ENCODE measurements at places on chromosomes 16 and 17.

DNA sequence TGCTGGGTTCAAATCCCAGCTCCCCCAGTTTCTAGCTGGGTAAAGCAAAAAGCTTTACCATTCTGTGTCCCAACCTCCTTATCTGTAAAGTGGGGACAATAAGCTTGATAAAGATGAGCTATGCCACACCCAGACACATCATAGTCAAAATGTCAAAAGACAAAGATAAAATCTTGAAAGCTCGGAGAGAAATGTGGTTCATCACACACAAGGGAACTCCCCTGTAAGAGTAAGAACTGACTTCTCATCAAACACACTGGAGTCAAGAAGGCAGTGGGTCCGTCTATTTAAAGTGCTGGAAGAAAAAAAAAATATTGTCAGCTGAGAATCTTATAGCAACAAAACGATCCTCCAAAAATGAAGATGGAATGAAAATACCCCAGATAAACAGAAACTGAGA, 25.3 kb downstream of the CACNG5 start:
- DNase-seq: no peak

- DNase-seq: no peak
Measured at GRCh38 chr17:79699386-79700036, 31.2 kb upstream of the ENPP7 start.

DNA sequence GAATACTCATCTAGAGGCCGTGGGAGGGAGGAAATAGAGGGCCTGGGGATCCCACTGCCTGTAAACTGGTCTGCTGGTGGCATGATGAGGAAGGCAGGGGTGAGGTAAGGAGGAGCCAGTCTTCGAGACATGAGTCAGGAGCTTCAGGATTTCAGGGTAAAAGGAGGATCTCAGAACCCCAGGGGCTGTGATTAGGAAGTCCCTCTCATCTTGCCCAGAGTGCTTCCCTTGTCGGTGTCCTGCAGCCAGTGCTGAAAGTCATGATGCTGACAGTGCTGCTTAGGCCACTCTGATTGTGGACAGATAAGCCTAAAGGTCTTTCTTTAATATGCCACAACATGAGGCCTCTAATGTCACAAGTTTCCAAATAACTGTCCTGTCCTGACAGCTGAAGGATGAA, 29.6 kb downstream of the COG4 start:
- no peak for DNase-seq

- no peak for DNase-seq
Measured at GRCh38 chr16:30895627-30896260, 670 bp upstream of the CTF1 start.

GRCh38 chr16:79130616-79131015, 469.9 kb downstream of the MAF start:
- no peak for DNase-seq

DNA sequence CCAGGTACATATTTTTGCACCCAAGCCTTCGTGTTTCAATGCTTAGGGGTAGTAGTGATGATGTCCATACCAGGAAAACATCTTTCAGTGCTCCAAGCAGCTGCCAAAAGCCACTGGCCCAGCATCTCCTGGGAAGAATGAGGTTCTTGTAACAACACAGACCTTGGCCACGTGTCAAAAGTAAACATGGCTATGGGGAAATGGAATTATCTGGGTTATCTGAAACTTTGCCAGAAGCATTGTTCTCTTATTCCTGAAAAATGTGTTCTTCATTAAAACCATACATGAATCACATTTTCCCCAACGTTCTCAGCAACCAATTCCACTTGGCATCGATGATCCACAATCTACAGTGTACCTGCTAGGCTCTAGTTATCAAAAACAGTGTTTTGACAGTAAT, 524.2 kb upstream of the EEF2KMT start:
- no peak for DNase-seq

DNA sequence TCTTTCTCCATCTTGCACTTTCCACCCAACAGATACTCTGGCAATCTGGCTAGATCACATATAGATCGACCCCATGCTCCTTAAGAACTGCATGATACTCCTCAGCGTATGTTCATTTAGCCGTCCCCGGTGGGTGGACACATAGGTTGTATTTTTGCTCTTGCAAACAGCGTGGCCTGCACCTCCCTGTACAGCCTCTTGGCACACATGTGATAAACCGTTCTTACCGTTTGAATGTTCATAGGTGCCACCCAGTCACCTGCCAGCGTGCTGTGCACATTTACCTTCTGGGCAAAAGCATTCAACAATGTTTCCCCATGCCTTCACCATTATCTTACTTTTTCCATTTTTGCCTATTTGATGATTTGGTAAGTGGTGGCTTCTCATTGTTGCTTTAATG, 6.2 kb downstream of the TNP2 start:
- no peak for DNase-seq

DNA sequence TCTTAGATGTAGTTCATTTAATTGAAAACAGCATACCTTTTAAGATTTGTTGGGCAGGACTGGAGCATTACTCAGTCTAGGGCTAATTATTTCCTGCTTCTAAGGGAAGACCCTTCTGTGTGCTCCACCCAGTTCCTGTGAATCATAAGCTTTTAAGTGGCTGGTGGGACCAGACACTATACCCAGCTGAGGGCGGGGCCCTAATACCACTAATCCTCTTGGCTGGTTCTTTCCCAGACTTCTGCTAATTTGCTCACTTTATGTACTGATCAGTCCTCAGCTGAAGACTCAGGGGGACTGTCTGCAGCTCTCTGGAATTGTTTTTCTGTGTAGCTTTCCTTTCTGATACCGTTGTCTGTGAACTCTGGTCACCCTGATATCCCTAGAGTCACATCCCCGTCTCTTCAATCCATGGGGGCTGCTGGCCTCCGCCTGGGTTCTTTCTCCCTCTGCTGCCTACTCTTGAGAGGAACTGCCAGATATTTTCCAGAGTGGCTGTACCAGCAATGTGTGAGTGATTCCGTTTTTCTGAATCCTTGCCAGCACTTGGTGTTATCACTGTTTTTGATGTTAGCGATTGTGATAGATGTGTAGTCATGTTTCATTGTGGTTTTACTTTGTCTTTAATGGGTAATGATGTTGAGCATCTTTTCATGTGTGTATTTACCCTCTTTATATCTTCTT, 35.1 kb downstream of the MFSD11 start:
- DNase-seq: peak; percentile 41

DNA sequence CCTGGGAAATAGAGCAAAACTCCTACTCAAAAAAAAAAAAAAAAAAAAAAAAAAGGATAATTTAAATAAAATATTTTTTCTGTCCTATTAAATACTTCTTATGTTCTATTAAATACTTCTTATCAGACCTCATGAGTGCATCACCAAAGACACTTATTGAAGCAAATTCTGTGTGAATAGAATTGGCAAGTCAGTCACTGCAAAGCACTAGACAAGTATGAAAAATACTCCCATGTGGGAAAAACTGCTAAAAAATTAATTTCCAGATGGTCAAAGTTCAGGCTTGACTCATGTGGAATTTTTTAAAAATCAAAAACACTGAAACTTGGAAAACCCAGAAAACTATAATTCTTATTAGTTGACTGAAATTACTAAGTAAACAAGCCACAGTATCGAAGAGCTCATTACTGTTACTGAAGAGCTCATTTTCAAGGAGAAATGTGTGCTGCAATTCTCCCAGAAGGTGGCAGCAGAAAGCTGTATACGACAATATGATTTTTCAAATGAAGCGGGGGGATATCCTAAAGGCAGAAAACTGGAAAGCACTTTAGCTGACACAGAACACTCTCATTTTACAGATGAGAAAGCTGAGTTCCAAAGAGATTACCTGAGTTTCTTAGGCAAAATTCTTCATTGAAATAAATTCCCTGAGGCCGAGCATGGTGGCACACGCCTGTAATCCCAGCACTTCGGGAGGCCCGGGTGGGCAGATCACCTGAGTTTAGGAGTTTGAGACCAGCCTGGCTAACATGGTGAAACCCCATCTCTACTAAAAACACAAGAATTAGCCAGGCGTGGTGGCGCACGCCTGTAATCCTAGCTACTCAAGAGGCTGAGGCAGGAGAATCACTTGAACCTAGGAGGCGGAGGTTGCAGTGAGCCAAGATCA, 15.9 kb upstream of the FBXO47 start:
- DNase-seq: peak; percentile 56

DNA sequence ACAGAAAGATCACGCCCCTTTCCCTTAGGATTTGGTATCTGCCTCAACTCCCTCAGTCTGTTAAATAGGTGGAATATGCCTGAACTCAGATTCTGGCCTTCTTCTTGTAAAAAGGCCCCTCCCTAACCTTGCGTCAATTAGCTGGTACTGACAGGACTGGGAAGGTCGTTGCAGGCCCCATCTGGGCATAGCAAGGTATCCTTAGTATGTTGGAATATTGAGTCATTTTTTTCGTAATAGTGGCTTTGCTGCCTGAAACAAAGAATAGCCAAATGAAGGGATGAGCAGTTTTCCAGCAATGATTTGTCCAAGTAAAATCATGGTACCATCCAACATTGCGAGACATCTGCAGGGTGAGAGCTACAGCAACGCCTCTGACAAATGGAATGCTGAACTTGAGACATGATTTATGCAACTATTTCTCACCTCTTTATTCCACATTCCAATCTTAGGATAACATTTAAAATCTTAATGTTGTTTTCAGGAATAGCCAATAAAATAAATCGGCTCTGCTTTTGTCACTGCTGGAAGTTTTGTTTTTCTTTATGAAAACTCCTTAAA, 39.3 kb upstream of the BRD7 start:
- DNase-seq: no peak

DNA sequence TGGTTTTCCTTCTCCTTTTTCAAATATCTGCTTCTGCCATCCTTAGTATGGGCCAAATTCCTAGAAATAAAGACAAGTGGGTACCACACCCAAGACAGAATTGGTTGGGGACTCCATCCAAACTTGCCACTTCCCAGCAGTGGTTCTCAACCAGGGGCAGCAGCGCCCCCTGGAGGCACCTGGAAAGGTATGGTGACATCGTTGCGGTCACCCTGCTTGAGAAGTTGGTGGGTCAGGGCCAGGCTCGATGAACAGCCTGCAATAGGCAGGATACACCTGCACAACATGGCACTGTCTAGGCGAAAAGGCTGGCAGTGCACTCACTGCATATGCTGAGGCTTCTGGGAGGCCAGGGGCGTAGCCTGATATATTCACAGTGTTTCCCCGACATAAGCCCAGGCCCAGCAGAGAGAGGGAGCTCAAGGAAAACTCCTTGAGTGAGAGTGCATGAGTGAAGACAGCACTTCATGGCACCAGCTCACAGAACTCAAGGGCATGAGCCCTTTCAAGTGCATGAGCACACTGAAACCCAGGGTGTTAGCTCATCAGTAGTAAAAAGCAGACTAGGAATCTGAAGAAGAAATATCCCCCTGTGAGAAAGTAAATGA, 57.7 kb downstream of the CMC2 start:
- peak; percentile 47 for DNase-seq

DNA sequence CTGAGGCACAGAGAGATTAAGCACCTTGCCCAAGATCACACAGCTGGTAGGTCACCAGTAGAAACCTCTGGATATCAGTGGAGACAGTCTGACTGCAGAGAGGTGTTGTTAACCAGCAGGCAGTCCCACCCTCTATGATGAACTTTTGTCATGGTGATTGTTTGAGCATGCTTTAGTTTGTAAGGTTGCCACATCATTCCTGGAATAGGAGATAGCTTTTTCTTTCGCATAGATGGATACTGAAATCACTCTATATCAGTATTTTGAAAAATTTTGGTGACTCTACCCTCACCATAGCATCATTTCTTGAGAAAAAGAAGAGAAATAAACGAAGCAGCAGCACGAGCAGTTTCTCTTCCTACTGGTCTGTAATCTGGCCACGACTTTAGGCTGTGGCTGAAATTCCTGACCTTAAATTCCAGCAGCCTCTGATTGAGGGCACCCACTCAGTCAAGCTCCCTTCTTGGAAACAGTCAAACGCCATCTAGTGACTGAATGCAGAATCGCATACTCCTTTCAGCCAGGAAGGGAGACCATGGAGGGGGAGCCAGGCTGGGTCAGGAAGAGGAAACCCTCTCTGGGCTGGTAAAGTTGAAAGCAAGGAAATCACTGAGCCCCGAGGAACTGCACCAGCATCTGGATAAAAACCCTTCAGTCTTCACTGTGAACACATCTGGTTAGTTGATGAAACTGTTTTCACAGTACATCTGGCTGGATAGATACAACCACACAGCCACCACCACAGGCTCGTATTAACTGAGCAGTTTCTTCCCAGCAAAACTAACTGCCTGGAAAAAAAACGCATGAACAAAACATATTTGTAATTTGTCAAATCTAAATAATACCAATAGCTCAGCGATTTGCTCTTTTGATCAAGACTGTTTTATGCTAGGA, 108.5 kb upstream of the XYLT1 start:
- peak; percentile 67 for DNase-seq

DNA sequence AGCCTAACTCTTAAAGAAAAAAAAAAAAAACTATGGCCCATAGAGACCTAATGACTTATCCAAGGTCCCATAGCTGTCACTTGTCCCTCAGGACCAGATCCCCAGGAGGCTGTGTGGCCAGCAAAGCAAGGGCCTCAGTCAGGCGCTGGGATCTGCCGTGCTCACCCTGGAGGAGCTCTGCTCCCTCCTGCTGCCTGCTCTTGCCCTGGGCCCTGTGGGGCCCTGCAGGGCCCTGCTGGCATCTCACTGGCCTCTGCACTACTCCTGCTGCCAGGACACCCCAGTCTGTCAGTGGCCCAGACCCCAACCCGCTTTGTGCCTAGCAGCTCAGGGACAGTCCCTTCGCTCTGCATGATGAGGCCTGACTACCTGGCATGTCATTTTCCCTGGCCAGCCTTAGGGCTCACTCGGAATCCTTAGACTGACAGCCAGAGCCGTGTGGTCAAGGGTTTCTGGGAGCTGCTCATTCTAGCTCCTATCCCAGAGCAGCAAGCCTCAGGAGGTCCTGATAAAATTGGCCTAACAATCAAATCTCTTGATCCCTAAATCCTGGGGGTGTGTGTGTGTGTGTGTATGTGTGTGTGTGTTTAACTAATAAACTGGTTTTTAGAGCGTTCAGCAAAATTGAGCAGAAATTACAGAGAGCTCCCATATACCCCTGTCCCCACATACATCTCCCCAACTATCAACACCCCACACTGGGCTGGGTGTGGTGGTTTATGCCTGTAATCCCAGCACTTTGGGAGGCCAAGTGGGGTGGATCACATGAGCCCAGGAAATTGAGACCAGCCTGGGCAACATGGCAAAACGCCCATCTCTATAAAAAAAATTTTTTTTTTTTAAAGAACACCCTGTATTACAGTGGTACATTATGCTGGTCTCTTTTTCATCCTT, 21.7 kb downstream of the KATNIP start:
- no peak for DNase-seq

- peak; percentile 91 for DNase-seq
Measured at GRCh38 chr17:39200070-39200879, at the start of gene RPL19. RPL19 (plus strand) TSS chr17:39200283; CDS start chr17:39200345, 62 bp downstream.

DNA sequence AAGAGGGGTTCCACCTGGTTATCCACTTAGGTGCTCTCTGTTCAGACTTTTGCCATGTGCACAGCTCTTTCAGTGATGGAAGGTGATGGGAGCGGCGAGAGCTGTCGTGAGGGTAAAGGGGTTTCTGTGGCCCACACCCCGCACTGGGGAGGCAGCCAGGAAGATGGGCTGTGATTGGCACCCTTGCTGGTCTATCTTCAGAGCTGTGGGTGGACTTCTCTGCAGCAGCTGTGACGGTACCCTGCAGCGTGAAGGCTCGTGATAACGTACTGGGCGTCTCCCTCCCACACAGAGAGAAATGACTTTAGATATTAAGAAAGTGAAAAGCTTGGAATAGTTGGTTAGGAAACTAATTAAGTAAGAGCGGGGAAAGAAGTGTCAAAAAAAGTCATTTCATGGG, 45.8 kb downstream of the MPRIP start:
- no peak for DNase-seq
